GM13977 (cell line): ENCODE measurements at places on chromosomes 12 and 14.
A peak's percentile ranks its signal among the peaks of the same experiment; 100 is the strongest.

DNA sequence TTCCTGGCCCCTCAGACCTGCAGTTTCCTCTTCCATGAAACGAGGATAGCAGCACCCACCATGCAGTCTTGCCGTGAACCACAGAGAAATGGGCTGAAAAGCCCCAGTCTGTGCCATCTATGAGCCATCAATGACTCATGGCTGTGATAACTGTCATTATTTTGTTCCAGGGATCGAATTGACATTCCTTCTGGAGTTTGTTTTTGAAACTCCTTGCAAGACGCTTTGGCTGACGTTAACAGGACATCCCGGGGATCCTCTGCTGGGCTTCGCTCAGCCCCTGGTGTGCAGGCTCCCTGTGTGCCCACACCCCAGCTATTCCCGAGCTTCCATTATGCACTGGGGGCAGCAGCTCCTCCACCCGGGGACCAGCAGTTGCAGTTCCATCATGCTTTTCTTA lies 33.8 kb downstream of the MMAB start:
- DNase-seq, result no peak

DNA sequence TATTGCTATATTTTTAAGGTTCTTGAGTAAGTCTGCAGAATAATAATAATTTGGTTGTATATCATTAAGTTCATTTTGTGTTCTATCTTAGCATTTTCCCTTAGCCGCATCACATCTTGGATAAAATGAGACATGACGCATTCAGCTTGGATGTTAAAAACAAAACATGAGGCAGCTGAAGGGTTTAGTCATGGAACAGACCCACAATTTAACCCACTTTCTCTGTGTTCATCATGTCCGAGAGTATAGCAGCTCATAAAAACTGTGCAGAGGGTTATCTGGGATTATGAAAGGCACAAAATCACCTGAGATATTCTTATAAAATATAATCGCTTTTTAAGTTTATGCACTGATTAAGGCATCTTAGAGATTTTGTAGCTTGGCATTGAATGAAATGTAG lies 219.3 kb downstream of the TRHDE start:
- no peak for DNase-seq

- DNase-seq, result no peak
Observed at GRCh38 chr14:22289570-22289969, 299.5 kb downstream of the DAD1 start.

- no peak for DNase-seq
Observed at GRCh38 chr14:104557766-104558165, 21.8 kb upstream of the C14orf180 start.

GRCh38 chr12:68114606-68115005 lies 44.9 kb downstream of the IFNG start:
- no peak for DNase-seq

DNA sequence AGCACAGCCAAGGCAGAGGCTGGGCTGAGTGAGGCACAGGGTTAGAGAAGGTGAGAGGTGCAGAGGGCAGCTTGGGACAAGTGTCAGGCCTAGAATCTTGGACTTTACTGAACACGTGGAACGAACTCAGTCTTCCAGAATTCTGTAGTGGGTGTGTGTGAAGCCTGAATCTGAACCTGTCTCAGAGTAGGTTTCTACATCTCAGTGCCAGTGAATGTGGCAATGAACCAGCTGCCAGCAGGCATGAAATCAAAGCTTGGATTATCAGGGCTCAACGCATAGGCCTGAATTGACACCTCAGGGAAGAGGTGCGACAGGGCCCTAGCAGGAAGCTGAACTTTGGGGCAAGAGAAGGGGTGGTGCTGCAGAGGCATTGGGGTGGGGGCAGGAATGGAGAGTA lies 104.6 kb downstream of the SAMD4A start:
- DNase-seq, result no peak

DNA sequence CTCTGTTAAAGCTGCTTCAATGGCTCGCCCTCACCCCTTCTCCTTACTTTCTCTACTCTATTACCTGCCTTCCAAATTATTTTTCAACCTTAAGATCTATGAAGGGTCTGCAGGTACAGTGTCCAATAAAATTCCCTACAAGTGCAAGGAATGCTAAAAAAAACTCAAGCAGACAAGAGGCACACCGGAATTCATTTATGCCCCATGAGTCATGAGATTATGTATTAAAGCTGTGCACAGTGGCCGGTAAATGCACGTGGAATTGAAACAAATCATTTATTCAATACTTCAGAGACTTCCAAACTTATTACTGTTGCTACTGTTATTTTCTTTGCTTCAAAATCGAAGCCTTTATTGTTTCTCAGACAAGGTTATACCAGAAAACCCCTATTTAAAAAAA lies 68.4 kb downstream of the ST8SIA1 start:
- DNase-seq, result no peak

- DNase-seq, result no peak
Observed at GRCh38 chr14:37787879-37788494, 192.6 kb downstream of the TTC6 start.

DNA sequence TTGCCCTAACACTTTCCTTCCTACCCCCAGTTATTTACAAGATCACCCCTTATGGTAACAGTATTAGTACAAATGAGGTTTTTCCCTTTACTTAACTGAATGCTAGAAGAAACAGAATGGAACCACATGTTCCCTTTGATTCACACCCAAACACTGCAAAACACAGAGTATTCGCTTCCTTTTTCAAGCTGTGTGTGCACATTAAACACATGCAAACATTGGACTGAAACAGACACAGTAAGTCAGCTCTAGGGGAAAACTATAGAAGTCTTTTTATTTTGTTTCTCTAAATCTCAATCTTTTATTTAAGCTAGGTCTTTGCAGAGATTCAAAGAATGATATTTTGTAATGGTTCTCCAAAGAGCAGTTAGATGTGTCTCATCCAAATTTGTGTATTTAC lies 728.5 kb downstream of the DIO2 start:
- no peak for DNase-seq

GRCh38 chr12:88623777-88624548 lies 43.7 kb upstream of the KITLG start:
- no peak for DNase-seq

DNA sequence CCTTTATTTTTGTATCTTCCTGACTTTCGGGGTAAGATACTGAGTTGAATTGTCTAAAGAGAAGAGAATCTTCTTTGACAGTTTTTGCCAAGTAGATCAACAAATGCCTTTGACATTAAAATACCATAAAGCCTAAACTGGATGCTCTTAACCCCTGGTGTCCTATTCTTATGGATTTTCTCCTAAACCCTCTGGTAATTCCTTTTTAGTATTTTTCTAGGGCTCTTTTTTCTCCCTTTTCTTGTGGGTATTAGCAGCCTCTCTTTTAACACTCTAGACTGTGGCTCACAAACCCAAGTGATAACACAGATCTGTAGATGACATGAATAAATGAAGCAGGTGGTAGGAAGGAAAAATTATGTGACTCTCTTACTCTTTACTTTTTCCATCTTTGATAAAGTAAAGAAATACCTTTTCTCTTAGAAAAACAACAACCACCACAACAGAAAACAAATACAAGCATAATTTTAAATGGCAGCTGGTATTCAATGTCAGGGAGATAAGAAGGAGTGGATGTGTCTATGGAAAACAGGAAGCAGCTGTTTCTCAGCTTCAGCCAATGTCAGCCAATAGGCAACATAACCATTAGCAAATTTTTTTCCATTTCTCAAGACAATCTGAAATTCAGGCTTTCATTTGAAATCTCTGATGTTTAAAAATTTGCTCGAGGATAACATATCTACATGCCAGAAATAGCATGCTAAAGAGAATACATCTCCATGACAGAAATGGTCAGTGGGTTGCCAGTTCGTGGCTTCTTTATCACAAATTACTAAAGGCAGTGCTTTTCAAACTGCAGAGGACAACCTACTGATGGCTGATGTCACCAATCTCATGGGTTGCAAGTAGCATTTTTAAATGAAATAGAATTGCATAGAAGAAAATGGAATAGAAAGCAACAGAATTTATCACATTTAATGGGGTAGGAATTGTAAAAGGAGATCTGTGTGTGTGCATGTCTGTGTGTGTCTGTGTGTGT lies 123.1 kb upstream of the KRR1 start:
- no peak for DNase-seq

GRCh38 chr14:85325134-85326017 lies 204.6 kb upstream of the FLRT2 start:
- DNase-seq, result no peak

GRCh38 chr14:104137297-104138097 lies 890 bp upstream of the KIF26A start:
- peak; percentile 94 for DNase-seq

DNA sequence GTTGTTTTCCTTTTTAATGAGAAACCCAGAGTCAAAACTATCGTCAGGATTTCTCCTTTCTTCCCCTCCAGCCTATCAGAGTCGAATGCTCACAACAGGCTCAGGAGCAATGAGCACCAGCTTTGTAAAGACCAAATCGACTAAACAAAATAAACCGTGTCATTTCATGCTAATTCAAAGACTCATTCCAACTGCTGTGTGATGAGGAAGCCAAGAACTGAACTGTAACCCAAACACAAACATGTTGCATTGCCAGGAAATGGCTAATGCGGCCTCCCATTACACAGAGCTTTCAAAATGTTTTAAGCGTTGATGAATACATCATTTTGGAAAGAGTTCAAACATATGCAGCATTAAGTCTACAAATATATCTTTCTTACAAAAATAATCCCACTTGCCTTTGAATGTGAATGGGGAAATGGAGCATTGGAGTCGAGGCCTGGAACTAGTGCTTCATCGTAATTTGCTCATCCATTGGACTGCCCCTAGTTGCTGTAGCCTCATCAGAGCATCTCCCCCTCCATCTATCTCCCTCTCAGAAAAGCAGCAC lies 349.5 kb downstream of the GXYLT1 start:
- no peak for DNase-seq

- DNase-seq, result no peak
Observed at GRCh38 chr12:103830730-103831320, 10.2 kb downstream of the NT5DC3 start.

DNA sequence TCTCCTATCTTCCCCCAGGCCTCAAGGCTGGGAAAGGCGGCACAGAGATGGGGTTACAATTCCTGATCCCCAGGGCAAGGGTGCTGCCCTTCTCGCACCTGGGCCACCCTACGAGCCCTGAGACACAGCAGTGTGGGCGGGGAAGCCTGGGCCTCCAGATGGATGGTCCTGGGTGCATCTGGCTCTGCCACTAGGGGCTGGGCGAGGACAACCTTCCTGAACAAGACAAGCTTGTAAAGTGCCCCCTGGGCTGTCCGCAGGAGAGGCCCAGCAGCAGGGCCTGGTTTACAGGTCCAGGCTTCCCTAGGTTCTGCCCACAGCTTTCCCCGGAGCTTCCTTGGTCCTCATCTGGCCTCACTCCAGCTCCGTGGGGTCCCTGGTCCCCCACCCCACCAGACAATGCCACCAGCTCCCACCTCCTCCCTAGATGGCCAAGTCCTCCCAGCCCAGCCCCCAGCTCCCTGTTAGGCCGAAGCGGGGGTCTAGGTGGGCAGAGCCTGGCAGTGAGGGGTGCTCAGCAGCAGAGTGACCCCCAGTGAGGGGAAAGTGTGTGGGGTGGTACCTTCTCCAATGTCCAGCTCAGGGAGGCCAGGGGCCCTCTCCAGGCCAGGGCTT lies 8.9 kb downstream of the ARL6IP4 start:
- peak; percentile 45 for DNase-seq

- DNase-seq, result peak; percentile 68
Observed at GRCh38 chr12:49059299-49060171, 1.1 kb downstream of the KMT2D start.

DNA sequence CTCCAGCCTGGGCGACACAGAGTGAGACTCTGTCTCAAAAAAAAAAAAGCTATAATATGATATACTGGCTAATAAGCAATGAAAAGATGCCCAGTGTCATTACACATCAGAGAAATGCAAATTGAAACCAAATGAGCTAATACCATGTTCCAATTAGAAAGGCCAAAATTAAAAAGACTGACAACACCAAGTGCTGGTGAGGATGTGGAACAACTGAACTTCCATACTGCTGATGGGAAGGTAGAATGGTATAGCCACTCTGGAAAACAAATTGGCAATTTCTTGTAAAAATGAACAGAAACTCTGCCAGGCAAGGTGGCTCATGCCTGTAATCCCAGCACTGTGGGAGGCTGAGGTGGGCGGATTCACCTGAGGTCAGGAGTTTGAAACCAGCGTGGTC lies 8.5 kb upstream of the PHETA1 start:
- DNase-seq, result no peak

DNA sequence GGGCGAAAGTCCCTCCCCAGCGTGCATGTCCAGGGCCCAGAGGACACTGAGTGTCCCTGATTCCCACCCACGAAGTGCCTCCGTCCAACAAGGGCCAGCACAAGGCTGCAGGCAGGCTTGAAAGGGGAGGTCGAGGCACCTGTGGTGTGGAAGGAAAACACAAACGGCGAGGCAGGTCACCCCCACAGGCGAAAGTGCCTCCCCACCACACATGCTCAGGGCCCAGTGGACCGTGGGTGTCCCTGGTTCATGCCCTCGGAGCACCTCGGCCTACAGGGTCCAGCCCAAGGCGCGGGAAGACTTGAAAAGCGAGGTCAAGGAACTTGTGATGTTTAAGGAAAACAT lies 370.4 kb downstream of the ALG10 start:
- no peak for DNase-seq

GRCh38 chr12:100801320-100801719 lies 6.7 kb downstream of the ANO4 start:
- no peak for DNase-seq

DNA sequence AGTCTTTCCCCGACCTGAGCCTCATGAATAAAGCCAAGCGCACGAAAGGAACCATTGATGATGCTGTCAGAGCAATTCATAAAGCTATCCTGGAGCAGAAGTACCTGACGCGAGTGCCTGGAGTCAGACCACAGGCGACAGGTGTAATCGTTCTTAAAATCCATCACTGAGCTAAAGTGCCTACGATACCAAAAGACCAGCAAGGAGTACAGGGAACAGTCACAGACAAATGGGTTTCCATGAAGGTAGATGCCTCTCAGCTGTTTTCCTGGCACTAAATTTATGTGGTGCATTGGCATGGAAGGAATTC lies 1.4 kb upstream of the PCED1B start:
- DNase-seq, result no peak

DNA sequence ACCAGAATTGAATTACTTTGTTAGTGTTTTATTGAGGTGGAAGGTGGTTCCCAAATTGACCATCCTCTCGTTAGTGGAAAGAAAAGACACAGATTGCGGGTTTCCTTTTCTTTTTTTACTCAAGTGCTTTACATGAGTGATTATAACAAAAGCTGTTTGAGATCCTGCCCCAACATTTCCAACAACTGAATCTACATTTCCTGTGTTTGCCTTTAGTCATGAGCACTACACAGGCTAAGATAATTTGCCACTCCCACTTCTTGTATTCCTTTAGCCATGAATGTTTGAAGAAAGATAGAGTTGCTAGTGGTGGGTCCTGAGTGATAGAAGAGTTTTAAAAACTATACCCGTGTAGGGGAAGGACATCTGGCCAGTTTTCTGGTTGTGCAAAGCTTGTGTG lies 16.0 kb downstream of the RERGL start:
- no peak for DNase-seq

GRCh38 chr14:54220704-54221431 lies 175.9 kb upstream of the CDKN3 start:
- no peak for DNase-seq

GRCh38 chr14:102182190-102182589 lies 42.5 kb downstream of the WDR20 start:
- DNase-seq, result no peak

- DNase-seq, result no peak
Observed at GRCh38 chr14:29536886-29537511, 390.6 kb downstream of the PRKD1 start.

GRCh38 chr14:100020629-100021028 lies 44.6 kb upstream of the EVL start:
- no peak for DNase-seq
